ENCODE measurements at places on chromosomes 6 and 20. TPM values are rescaled to one million over a fixed set of nuclear protein-coding genes. Genes with fewer than 3 reads are reported as not detected.

PLAGL2 gene
- total RNA-seq, result 24.9 TPM

GRCh38 chr6:35635601-35636597 is 52.8 kb downstream of the FKBP5 start:
- no peak for DNase-seq

CALHM6 gene
- 3.3 TPM for total RNA-seq

- DNase-seq, result no peak
These were observed 119.7 kb upstream of the ZFP64 start for GRCh38 chr20:52311209-52311794.

GRCh38 chr6:109527989-109528388 is 45.0 kb upstream of the ZBTB24 start:
- no peak for DNase-seq

DCBLD1 gene
- total RNA-seq, result 5.6 TPM

All from transverse colon (tissue), 4 donors.